ENCODE measurements at places on chromosomes 16 and 17.

DNA sequence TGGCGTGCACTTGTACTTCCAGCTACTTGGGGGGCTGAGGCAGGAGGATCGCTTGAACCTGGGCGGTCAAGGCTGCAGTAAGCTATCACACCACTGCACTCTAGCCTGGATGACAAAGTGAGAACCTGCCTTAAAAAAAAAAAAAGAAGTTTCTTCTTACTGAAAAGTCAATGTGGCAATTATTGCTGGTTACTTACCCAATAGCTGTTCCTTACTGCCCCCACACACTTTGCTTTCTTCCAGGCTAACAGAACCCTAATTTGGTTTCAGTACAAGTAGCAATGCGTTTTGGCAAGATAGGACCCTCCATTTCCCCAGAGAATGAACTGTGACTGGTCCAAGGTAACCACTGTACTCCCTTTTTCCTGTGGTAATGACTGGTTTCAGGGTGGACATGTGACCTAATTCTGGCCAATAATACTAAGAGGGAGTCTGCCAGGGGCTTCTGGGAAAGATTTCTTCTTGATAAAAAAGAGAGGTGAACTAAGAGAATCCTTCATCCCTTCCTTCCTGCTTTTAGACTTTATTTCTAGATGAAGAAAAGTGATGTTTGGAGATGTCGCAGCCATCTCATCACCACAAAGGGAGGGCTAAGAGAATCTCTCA is 58.8 kb upstream of the MSI2 start:
- DNase-seq: no peak
- peaks cover 2% of the 10 kb centered on the region for H3K4me1 ChIP-seq
- no peak overlapping the region for H3K27ac ChIP-seq
- no peaks in the 10 kb centered on the region for H3K36me3 ChIP-seq

DNA sequence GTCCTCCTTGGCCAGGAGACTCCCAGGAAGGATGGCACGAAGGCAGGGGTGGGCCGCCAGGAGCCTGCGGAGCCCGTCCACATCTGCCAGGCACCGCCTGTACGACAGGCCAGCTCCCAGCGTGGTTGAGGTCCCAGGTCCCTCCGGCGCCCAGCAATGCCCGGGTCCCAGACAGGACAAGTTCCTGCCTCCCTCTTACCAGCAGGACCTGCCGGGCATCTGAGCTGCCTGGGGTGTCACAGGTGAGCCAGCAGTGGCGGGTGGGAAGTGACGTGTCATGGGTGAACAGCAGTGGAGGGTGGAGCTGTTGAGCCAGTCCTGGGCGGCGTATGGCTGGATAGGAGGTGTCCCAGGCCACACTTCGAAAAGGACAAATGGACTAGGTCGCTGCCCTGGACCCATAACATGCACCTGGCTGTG is 15.7 kb upstream of the BAHCC1 start:
- H3K27ac ChIP-seq: no peak overlapping the region
- H3K4me1 ChIP-seq: no peaks in the 10 kb centered on the region
- H3K36me3 ChIP-seq: no peaks in the 10 kb centered on the region
- H3K27me3 ChIP-seq: peaks cover 17% of the 10 kb centered on the region

DNA sequence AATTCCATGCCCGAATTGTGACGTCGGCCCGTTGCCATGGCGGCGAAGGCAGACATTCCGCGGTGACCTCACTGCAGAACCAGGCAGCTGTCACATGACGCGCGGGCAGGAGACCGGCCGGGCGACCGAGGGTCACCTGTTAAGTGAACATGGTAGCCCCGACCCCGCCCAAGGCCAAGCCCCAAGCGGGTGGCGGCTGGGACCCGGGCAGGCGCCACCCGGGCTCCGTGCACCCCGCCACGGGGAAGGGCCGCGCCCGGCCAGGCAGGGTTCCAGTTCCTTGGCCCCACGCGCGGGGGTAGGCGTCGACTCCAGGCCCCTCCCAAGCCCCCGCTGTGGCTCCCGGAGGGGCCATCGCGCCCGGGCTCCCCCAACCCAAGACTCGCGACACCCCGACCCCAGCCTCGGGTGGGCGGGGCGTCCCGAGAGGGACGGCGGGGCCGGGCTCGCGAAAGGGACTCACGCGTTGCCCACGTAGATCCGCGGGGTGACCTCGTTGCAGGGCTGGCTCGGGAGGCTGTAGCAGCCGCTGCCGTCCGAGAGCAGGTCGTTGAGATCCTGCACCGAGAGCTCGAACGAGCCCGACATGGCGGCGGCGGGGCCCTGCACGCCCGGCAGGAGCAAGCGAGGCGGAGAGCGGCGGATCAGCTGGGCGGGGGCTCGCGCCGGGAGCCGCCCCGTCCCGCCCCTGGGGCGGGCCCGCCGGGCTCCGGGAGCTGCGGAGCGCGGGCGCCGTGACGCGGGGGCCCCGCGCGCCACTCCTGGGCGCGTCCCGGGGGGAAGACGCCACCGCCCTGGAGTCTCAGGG is at the start of gene DUSP3:
TSS of gene DUSP3 (minus strand) at position 641 of the 808 bp plus-strand sequence. CDS start at position 588, 53 bp downstream.
- peaks cover 10% of the 10 kb centered on the region for H3K4me1 ChIP-seq
- H3K27ac ChIP-seq: no peak within 1 kb of the TSS
- DNase-seq: peak; percentile 73
- peak within 1 kb of the TSS; percentile 86 for H3K4me3 ChIP-seq
- H3K36me3 ChIP-seq: peaks cover 2% of the 10 kb centered on the region

- H3K27ac ChIP-seq: no peak overlapping the region
- no peak for DNase-seq
- no peaks in the 10 kb centered on the region for H3K4me1 ChIP-seq
- H3K27me3 ChIP-seq: no peaks in the 10 kb centered on the region
- no peaks in the 10 kb centered on the region for H3K36me3 ChIP-seq
These were observed 479.5 kb downstream of the TMEM114 start for GRCh38 chr16:8110572-8111514.

- H3K4me1 ChIP-seq: peaks cover 16% of the 10 kb centered on the region
- no peak overlapping the region for H3K4me3 ChIP-seq
- H3K36me3 ChIP-seq: peaks cover 4% of the 10 kb centered on the region
- no peaks in the 10 kb centered on the region for H3K27me3 ChIP-seq
- peak overlapping the region; percentile 84 for H3K27ac ChIP-seq
These were observed 16.5 kb downstream of the CCDC102A start for GRCh38 chr16:57519796-57520360.

GRCh38 chr16:81214745-81215166 is 23.7 kb upstream of the BCO1 start:
- DNase-seq: no peak
- no peaks in the 10 kb centered on the region for H3K4me1 ChIP-seq
- peaks cover 30% of the 10 kb centered on the region for H3K27me3 ChIP-seq
- peaks cover 6% of the 10 kb centered on the region for H3K36me3 ChIP-seq
- H3K4me3 ChIP-seq: no peak overlapping the region

DNA sequence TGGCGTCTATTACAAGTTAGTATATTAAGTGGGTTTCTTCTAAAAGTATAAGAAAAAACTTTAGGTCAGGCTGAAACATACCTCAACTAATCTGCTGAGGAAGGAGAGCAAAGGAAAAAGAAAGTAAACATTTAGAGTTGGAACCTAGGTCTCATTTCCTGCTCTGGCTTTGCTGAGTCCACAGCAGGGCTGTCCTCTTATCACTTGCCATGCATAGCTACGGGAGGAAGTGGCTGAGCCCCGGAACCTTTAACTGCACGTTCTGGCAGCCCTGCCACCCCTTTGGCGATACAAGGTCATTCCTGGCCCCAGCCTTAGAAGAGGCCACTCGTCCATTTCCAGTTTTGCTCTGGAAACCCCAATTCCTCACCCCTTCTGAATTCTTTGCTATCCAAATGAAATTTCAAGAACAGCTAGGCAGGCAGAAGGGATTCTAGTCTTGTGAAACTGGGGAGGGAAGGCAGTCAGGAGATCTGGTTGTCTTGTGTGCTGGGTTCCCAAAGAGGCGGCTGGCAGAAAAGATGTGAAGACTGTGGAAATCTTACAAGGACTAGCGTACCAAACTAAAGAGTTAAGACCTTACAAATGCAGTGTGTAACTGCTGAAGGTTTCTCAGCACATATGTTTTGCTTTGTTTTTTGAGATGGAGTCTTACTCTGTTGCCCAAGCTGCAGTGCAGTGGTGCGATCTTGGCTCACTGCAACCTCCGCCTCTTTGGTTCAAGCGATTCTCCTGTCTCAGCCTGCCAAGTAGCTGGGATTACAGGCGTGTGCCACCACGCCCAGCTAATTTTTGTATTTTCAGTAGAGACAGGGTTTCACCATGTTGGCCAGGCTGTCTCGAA is 19.1 kb downstream of the WIPI1 start:
- peak overlapping the region; percentile 79 for H3K4me3 ChIP-seq
- no peaks in the 10 kb centered on the region for H3K27me3 ChIP-seq
- H3K36me3 ChIP-seq: no peaks in the 10 kb centered on the region
- no peak for DNase-seq

GRCh38 chr16:56910112-56910511 is 21.8 kb upstream of the HERPUD1 start:
- H3K27ac ChIP-seq: peak overlapping the region; percentile 9
- H3K27me3 ChIP-seq: peaks cover 12% of the 10 kb centered on the region
- no peaks in the 10 kb centered on the region for H3K36me3 ChIP-seq
- no peak overlapping the region for H3K4me3 ChIP-seq

GRCh38 chr16:67936880-67937605 is 393 bp upstream of the PSMB10 start:
- H3K4me1 ChIP-seq: peaks cover 31% of the 10 kb centered on the region
- peaks cover 7% of the 10 kb centered on the region for H3K36me3 ChIP-seq
- peak overlapping the region; percentile 96 for H3K27ac ChIP-seq
- peak; percentile 61 for DNase-seq
- H3K4me3 ChIP-seq: peak overlapping the region; percentile 100

DNA sequence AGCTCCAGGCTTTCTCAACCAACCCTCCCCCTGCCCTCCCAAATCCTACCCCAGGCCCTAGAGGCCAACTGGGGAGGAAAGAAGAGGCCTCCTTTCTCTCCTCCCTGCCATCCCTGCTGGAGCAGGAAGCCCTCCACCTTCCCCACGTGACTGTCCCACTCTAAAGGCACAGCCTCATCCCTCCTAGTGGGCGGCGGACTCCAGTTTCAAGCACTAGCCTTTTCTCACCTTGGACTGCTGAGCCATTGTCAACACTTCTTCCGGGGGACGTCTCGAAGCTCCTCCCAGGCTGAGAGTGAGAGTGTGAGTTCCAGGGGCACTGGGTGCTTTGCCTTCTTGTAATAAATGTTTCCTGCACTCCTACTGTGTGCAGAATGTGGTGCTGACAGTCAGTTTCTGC is 21.4 kb upstream of the IRX6 start:
- no peak for DNase-seq
- no peaks in the 10 kb centered on the region for H3K36me3 ChIP-seq
- peaks cover 41% of the 10 kb centered on the region for H3K27me3 ChIP-seq

DNA sequence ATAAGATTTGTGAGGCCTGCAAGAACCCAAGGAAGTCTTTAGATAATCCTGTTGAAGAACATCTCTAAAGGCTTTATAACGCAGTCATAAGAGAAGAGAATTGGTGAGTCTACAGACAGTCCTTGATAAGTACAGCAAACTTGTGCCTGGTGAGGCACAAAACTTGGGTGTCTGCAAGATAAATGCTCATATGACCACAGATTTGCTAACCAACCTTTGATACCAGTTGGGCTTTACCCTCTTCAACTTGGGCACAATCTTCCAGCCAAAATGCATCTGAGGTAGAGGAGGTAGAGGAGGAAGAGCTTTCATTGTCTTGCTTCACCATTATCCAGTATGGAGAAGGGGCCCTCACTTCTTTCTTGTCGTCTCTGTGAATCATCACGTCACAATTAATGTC is 16.9 kb downstream of the PDZD9 start:
- peaks cover 8% of the 10 kb centered on the region for H3K4me1 ChIP-seq
- H3K36me3 ChIP-seq: peaks cover 6% of the 10 kb centered on the region
- no peak overlapping the region for H3K4me3 ChIP-seq
- peak overlapping the region; percentile 27 for H3K27ac ChIP-seq
- H3K27me3 ChIP-seq: no peaks in the 10 kb centered on the region

DNA sequence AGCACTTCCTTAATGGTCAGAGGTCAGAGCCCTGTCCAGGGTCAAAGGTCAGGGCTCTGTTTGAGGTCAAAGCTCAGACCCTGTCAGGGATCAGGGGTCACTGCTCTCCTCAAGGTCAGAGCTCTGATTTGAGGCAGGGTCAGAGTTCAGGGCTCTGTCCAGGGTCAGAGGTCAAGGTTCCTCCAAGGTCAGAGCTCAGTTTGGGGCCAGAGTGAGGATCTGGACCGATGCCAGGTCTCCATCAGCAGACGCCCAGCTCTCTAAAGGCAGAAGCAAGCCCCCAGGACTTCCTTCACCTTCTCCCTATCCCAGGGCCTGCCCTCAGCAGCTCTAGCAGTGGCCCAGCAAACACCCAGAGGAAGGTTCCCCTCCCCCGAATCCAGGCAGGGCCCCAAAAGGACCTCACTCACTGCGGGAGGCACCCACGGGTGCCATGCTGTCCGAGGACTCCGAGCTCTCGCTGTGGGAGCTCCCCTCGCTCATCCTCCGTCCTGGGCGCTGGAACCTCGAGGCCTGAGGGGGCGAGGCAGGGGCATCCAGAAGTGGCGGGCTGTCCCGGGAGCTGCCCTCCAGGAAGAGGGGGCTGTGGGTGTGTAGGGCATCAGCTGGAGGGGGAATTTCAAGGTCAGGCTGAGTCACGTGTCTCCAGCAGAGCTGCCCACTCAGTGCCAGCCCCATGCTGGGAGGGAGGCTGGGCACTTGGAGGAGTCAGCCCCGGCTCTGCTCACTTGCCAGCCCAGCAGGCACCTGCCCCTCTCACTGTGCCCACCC is 26.7 kb downstream of the PIMREG start:
- H3K4me3 ChIP-seq: no peak overlapping the region
- H3K27me3 ChIP-seq: peaks cover 29% of the 10 kb centered on the region
- no peak for DNase-seq
- H3K4me1 ChIP-seq: peaks cover 6% of the 10 kb centered on the region

DNA sequence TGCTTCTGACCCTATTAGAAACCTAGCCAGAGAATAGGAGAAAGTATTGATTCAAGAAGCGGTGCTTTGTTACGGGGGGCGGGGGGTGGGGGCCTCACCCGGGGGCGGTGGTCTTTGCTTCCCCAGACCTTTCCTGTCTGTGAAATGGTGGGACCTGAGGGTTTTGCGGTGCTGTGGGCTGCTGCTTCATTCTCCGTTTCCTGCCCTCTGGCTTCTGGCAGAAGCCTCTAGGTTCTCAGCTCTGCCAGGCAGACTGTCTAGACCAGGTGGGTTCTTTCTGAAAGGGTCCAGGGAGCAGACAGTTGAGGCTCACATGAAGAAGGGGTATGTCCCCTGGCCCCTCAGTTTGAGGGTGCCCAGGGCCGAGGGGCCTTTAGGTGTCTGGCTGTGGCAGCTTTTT is 14.0 kb downstream of the GSE1 start:
- H3K27me3 ChIP-seq: no peaks in the 10 kb centered on the region
- no peaks in the 10 kb centered on the region for H3K36me3 ChIP-seq
- peaks cover 20% of the 10 kb centered on the region for H3K4me1 ChIP-seq
- DNase-seq: no peak

DNA sequence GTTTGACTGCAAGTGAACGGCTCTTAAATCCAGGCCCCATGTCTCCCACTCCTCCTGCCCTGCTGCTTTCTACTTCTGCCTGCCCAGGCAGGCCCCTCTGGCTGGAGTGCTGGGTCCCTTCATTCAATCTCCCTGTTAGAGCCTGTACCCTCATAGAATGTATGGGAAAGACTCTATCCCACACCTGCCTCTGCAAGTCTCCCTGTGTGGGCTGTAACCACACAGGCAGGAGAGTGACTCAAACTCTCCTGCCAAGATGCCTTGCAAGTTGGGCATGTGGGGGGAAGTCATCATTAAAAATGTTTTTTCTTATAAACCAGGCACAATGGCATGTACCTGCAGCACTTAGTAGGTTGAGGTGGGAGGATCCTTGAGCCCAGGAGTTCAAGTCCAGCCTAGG is 77.5 kb downstream of the PLXDC1 start:
- no peaks in the 10 kb centered on the region for H3K36me3 ChIP-seq
- H3K27ac ChIP-seq: no peak overlapping the region
- H3K4me1 ChIP-seq: peaks cover 12% of the 10 kb centered on the region
- H3K27me3 ChIP-seq: peaks cover 7% of the 10 kb centered on the region

- H3K36me3 ChIP-seq: no peaks in the 10 kb centered on the region
- DNase-seq: no peak
- H3K27me3 ChIP-seq: peaks cover 65% of the 10 kb centered on the region
- H3K4me1 ChIP-seq: no peaks in the 10 kb centered on the region
- H3K4me3 ChIP-seq: no peak overlapping the region
These were observed 179.6 kb downstream of the AIPL1 start for GRCh38 chr17:6255322-6255721.

Measured in T-helper 17 cell (primary cell).